ENCODE measurements at places on chromosomes 3 and 15.

DNA sequence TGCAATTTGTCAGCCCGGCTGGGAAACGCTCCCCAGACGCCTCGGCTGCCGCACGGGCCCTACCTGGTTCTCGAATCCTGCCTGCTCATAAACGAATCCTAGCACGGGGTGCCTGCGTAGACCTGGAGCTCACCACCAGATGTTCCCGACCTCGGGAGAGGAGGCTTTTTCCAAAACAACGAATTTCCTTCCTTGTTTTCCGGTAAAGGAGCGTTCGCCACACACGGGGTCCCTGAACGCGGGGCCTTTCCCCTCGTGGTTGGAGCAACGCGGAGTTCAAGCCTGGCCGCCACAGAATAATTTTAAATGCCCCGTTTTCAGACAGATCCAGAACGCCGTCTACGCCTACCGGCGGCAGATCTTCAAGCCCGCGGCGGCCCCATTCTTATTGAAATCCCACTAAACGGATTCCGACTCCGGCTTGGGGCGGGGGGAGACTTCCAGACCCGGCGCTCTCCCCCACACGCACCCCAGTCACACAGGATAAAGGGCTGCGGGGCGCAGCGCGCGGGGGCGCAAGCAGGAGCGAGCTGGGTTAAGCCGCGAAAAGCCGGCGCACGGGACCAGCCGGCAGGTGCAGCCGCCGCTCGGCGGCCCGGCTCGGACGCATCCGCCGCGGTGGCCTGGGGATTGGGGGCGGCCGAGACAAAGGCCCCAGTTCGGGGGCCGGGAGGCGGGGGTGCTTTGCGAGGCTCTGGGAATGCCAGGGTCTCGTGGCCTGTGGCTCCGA lies 895 bp downstream of the GATA2 start:
- peak; percentile 43 for DNase-seq

- DNase-seq, result no peak
Measured at GRCh38 chr15:90707489-90707888, 9.7 kb upstream of the BLM start.

- peak; percentile 62 for DNase-seq
Measured at GRCh38 chr3:94162700-94163099, 99.8 kb downstream of the NSUN3 start.

DNA sequence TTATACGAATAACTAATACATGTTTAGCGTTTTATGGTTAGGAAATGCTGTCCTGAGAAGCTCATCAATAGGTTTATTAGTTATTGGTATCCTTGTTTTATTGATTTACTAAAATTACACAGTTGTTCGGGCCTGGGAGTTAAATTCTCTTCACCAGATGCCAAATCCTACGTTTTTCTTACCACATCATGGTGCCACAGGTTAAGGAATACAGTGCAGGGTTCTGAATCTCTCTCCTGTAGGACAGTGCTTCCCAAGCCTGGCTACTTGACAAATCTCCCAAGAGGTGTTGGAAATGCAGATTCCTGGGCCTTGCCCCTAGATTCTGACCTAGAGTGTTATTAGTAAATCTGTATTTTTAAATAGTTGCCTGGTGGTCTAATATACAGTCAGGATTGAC lies 273.4 kb upstream of the LRRFIP2 start:
- no peak for DNase-seq

- no peak for DNase-seq
Measured at GRCh38 chr15:100394736-100395440, 53.1 kb upstream of the ADAMTS17 start.
